ENCODE measurements at places on chromosomes 3 and 15.
A peak's percentile ranks its signal among the peaks of the same experiment; 100 is the strongest.

GRCh38 chr15:40043927-40044716, 5.1 kb upstream of the SRP14 start:
- no peak for DNase-seq

GRCh38 chr15:25810154-25810553, 53.0 kb downstream of the ATP10A start:
- DNase-seq, result no peak

DNA sequence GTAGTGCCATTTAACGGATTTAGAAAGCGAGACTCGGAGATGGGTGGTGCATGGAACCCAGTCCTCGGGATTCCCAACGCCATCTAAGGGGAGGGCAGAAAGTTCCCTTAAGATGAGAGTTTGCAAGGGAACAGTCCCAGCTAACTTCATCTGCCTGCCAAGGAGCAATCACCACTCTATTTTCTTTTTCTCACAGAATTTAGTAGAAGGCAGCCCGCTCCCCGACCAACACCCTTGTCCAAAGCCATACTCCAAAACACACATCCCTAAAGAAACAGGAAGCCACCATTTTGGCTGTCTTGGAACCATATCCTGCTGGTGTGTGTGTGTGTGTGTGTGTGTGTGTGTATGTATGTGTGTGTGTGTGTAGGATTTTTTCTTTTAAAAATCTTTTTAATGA, 7.1 kb upstream of the FGD5 start:
- DNase-seq, result no peak

DNA sequence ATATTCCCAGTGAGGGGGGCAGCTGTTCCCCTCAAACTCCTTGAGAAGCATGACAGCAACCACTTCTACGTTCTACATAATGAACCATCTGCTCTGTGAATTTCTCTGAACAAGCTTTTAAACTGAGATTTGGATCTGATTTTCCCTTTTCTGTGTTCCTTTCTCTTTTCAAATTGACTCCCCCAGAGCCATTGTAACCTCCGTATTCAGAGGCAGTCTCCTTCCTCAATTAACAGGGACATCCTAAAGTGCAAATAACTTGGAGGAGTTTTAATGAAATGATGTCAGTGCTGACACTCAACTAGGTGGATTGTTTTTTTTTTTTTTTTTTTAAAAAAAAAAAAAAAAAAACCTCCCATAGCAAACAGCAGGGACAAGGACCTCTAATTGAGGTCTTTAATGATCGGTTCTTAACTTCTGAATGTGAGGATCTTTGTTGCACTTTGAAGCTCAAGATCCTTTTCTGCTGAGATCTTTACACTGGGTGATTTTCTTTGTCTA, 48.8 kb downstream of the ADAMTS9 start:
- DNase-seq, result no peak

DNA sequence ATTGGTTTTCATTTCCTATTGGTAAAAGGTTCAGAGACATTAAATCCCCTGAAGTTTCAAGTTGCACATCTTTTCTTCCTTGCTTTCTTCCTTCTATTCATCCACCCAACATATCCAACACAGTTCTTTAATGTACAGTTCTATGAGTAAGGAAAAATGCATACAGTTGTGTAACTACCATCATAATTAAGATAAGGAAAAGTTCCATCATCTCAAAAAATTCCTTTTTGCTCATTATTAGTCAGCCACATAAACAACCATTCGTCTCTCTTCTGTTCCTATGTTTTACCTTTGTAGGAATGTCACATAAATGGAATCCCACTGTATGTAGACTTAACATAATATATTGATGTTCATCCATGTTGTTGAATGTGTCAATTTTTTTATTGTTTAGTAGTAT, 211.1 kb upstream of the ADAMTS9 start:
- no peak for DNase-seq

DNA sequence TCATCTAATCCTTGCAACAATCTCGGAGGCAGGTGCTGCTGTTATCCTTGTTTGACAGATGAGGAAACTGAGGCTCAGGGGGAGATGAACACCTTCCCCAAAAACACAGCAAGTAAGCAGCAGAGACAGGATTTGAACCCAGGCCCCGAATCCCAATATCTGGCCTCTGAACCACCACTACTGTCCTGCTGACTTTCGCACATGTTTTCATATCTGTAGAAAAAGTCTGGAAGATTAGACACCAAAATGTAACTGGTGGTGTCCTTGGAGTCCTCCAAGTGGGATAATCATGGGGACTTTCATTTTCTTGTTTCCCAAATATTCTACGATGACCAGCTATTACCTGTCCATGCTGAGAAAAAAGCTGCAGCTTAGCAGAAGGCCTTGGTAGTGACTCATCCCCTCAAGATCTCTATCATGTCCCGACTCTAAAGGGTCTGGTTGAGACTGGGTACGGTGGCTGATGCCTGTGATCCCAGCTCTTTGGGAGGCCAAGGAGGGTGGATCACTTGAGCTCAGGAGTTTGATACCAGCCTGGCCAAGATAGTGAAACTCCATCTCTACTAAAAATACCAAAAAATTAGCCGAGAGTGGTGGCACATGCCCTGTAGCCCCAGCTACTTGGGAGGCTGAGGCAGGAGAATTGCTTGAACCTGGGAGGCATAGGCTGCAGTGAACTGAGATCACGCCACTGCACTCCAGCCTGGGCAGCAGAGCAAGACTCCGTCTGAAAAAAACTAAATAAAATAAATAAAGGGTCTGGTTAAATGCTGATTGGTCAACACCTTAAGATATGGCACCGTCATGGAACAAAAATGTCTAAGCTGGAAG, 8.6 kb downstream of the IRAK2 start:
- DNase-seq, result peak; percentile 28

GRCh38 chr3:152491922-152492321, 223.2 kb downstream of the MBNL1 start:
- no peak for DNase-seq

DNA sequence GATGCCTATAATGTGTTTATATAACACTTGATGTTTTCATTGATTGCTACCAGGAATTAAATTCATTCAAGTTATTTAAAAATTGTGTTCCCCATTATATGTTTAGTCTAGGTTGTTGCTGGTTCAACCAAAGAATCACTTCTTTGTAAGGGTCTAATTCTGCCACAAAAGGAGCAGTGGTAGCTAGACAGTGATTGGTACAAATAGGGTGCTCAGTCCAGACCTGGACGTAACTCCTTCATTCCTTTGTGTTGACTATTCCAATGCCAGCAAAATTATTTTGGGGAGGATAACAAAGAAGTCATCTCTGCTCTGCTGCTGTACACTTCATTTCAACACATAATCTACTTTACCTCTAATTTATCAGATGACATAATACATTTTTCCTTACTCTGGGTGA, 1.2 kb downstream of the CHMP2B start:
- peak; percentile 49 for DNase-seq

DNA sequence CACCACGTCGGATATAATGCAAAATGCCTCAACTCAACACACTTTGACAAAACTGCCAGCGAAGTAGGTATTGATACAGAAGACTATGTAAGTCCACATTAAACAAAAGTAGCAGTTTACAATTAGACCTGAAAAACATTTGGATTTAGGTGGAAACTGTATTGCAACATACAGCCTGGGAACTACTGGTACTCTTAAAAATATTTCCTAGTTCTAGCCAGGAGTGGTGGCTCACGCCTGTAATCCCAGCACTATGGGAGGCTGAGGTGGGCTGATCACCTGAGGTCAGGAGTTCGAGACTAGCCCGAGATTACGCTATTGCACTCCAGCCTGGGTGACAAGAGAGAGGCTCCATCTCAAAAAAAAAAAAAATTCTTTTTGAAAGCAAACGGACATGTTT, 246.2 kb downstream of the ZBTB20 start:
- no peak for DNase-seq

DNA sequence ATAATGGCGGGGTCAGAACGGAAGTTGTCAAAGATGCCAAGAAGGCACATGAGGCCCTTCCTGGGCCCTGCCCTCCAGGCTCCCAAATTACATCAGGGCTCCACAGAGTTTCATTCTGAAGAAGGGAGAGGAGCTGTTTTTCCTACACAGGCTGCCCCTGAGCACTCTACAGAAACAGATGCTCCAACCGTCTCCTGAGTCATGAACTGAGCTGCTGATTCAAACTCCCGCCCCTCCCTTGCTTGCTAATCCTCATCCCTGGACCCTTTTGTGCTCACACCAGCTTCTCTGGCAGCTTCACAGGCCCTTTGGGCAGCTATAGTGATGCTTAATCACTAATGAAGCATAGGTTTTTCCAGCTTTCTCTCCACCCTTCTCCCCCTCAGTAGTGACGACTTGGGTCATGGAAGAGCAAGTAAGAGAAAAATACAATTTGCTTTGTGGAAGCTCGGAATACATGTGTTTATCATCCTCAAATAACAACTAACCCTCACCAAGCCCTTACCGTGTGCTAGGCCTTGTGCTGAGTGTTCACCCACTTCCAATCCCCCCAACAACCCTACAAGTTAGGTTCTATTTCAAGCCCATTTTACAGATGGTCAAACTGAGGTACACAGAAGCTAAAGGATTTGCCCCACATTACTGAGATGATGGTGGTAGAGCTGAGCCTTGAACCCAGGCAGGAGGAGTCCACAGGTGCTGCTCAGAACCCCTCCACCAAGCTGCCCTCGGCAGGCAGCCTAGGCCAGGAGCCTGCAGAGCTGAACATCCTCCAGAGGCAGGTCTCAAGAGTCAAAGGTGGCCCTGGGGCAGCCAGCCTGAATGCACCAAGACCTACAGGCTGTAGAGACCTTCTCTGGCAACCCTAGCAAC, 21.9 kb downstream of the MEGF11 start:
- peak; percentile 55 for DNase-seq

Data from epithelial cell of esophagus (primary cell).